ENCODE measurements at places on chromosomes 6 and 20. TPM values are rescaled to one million over a fixed set of nuclear protein-coding genes. Genes with fewer than 3 reads are reported as not detected.

- no peaks in the 10 kb centered on the region for H3K36me3 ChIP-seq
- no peak overlapping the region for H3K27ac ChIP-seq
- no peak overlapping the region for H3K4me3 ChIP-seq
- no peak for DNase-seq
- H3K27me3 ChIP-seq: peaks cover 5% of the 10 kb centered on the region
Observed at GRCh38 chr6:152673236-152673635, 24.5 kb upstream of the MYCT1 start.

DNA sequence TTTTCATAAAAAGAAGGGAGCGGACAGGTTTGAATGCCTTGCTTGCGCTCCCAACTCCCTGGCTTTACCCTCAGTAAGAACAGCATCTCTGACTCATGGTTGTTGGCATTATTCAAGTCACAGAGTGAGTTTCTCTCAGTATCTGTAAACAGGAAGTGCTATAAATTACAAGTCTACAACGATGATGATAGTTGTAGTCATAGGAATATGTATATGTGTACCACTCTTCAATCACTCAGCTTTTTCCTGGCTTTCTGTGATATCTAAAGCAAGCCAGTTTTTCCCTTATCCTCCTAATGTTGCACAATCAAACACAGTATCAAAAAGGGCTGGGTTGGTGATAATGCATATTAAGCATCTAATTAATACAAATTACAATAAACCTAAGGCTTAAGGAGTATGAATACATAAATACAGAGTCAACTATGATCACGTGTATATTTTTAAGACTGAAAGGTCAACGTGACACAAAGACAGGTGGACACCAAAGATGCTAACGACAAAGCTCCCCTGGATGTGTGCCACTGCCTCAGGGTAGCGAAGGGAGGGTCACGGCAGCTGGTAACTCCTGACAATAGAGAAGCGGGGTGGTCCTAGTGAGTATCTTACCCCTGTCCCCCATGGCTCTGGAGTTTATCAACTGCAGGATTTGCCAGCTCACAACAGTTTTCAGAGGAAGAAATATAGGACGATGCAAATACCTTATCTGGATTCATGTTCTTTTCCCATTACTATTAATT lies 202.8 kb downstream of the BTBD9 start:
- no peaks in the 10 kb centered on the region for H3K27me3 ChIP-seq
- H3K4me1 ChIP-seq: peaks cover 14% of the 10 kb centered on the region
- DNase-seq: no peak
- H3K27ac ChIP-seq: no peak overlapping the region
- peaks cover 3% of the 10 kb centered on the region for H3K36me3 ChIP-seq
- no peak overlapping the region for H3K4me3 ChIP-seq

- no peaks in the 10 kb centered on the region for H3K27me3 ChIP-seq
- no peaks in the 10 kb centered on the region for H3K4me1 ChIP-seq
Observed at GRCh38 chr6:8628736-8629135, 193.4 kb upstream of the SLC35B3 start.

DNA sequence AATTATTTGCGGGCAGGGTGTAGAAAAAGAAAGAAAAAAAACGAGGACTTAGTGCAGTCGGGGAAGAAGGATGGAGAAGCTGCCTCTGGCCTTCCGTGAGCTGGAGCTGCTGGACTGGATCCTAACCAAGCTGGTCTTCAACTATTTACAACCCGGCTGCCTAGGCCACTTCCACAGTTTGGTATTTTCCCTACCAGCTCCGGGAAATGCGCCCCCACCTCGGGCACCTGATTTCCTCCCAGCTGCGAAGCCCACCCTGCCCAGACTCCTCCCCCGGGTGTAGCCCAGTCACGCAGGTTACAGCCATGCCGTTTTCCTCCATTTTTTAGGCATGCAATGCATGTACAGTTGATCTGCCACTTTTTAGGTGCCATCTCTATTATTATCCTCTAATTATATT lies 21.2 kb downstream of the THEMIS start:
- no peaks in the 10 kb centered on the region for H3K27me3 ChIP-seq
- H3K4me1 ChIP-seq: peaks cover 78% of the 10 kb centered on the region
- DNase-seq: peak; percentile 47
- H3K36me3 ChIP-seq: peaks cover 19% of the 10 kb centered on the region

- DNase-seq: no peak
- H3K4me1 ChIP-seq: peaks cover 29% of the 10 kb centered on the region
- H3K36me3 ChIP-seq: peaks cover 11% of the 10 kb centered on the region
Observed at GRCh38 chr6:106250953-106251352, 74.6 kb downstream of the ATG5 start.

GRCh38 chr6:157779705-157780604 lies 43.1 kb upstream of the SNX9 start:
- H3K4me1 ChIP-seq: peaks cover 2% of the 10 kb centered on the region
- no peak overlapping the region for H3K27ac ChIP-seq
- no peak overlapping the region for H3K4me3 ChIP-seq
- H3K36me3 ChIP-seq: no peaks in the 10 kb centered on the region

Gene TAP1
- 191 TPM for total RNA-seq

Gene RBPJL
- total RNA-seq: not detected

Measured in activated CD4-positive, alpha-beta T cell treated with anti-CD3 and anti-CD28 coated beads for 36 hours (primary cell).